ENCODE measurements at places on chromosomes 3 and 15. TPM values are rescaled to one million over a fixed set of nuclear protein-coding genes. Genes with fewer than 3 reads are reported as not detected.

DNA sequence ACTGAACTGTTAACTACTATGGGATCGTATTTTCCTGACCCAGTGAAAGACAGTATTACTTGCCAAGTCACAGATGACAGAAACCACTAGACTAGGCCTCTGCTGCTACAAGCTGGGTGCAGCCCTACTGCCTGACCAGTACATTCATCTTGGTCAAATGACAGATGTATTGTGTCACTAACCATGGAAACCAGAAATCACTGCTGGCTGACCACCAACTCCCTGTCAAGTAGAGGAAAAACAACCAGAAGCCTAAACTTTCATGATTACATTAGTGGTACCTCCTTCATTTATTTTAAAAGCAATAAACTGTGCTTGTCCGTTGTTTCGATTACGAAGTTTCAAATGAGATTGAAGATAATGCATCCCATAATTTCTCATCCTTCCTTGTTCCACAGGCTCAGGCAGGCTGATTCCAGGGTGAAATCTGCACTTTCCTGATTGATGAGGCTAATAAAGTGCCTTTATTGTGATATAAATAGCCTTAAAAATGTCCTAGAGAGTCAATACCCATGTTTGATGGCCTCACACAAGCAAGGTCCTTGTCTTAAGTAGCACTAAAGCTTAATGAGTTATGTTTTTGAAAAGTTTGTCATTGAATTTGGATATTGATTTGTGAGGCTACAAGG is 309.7 kb downstream of the LSAMP start:
- no peaks in the 10 kb centered on the region for H3K27me3 ChIP-seq
- H3K4me3 ChIP-seq, result no peak overlapping the region
- no peaks in the 10 kb centered on the region for H3K36me3 ChIP-seq
- DNase-seq, result no peak
- no peak overlapping the region for H3K27ac ChIP-seq

DNA sequence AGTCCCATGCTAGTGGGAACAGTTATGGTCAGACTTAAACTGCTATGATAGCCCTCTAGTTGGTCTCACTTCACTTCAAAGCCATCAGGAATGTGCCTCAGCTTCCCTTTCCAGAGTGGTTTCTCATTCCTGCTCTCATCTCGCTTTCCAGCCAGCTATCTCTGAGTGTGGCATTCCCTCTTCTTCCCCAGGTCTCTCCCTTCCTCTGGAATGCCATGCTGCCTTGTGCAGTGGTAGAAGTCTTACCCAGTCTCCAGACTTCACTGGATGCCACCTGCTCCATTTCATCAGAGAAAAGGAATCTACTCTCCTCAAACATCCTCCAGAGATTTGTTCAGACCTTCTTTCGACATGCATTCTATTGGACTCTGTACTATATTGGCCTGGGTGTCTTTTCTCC is 83.0 kb downstream of the AGBL1 start:
- no peak overlapping the region for H3K27ac ChIP-seq
- no peaks in the 10 kb centered on the region for H3K4me1 ChIP-seq
- no peak for DNase-seq
- no peak overlapping the region for H3K4me3 ChIP-seq
- no peaks in the 10 kb centered on the region for H3K27me3 ChIP-seq
- H3K36me3 ChIP-seq, result no peaks in the 10 kb centered on the region

The USP8 gene
- total RNA-seq, result 81.7 TPM

The CGNL1 gene
- total RNA-seq, result 15.6 TPM

The ATP10A gene
- total RNA-seq, result 0.36 TPM

The TMEM45A gene
- total RNA-seq, result 14.8 TPM

DNA sequence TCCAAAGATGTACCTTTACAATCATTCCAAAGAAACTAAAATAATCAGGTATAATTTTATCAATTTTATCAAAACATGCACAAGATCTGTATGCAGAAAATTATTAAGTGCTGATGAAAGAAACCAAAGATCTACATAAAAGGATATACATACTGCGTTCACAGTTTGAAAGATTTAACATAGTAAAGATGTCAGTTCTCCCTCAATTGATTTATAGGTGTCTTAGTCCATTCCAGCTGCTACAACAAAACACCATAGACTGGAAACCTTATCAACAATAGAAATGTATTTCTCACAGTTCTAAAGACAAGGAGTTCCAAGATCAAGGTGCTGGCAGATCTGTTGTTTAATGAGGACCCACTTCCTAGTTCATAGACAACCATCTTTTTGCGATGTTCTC is 189.0 kb upstream of the CCDC54 start:
- no peaks in the 10 kb centered on the region for H3K36me3 ChIP-seq
- DNase-seq, result no peak
- no peaks in the 10 kb centered on the region for H3K4me1 ChIP-seq
- no peak overlapping the region for H3K4me3 ChIP-seq
- H3K27ac ChIP-seq, result no peak overlapping the region

GRCh38 chr3:188531210-188531609 is 377.3 kb downstream of the LPP start:
- H3K27me3 ChIP-seq, result no peaks in the 10 kb centered on the region

DNA sequence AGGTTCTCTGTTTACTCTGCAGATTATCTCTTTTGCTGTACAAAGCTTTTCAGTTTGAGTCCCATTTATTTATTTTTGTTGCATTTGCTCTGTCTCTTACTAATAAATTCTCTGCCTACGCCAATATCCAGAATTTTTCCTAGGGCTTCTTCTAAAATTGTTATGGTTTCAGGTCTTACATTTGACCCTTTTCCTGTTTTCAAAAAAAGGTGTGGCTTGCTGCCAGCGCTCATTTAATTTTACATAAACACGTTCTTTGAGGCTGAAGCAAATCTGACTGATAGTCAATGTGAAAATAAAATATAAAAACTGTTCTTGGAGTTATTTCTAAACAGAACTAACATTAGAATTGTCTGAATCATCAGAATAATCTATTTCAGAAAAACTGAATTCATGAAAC is 32.1 kb downstream of the DCBLD2 start:
- DNase-seq, result no peak
- H3K36me3 ChIP-seq, result peaks cover 12% of the 10 kb centered on the region
- H3K27ac ChIP-seq, result no peak overlapping the region
- no peak overlapping the region for H3K4me3 ChIP-seq
- H3K4me1 ChIP-seq, result no peaks in the 10 kb centered on the region

The POLQ gene
- total RNA-seq, result 18.6 TPM

The DZIP1L gene
- 1.1 TPM for total RNA-seq

All from HepG2 (cell line).